T-helper 2 cell treated with Interferon-gamma antibody and Interleukin-4, amounts not matched to agents 5 μg/mL and 100 μg/mL, for 36 hours (primary cell): ENCODE measurements at places on chromosomes 7 and 10.

GRCh38 chr10:90047243-90047729, 345.9 kb downstream of the KIF20B start:
- no peak for DNase-seq

DNA sequence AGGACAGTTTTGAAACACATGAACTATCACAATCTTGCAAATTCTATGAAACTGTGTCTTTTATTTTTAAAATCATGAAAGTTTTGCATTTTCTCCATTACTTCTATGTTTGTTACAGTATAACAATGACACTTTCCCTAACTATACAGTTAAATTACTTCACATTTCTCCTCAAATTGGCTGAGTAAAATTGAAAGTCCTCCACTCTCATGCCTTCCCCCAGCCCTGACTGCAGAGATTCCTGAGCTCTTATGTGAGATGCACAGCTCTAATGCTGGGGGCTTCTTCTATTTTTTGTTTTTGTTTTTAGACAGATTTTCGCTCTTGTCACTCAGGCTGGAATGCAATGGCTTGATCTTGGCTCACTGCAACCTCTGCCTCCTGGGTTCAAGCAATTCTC, 22.7 kb upstream of the MAP3K8 start:
- DNase-seq = no peak

DNA sequence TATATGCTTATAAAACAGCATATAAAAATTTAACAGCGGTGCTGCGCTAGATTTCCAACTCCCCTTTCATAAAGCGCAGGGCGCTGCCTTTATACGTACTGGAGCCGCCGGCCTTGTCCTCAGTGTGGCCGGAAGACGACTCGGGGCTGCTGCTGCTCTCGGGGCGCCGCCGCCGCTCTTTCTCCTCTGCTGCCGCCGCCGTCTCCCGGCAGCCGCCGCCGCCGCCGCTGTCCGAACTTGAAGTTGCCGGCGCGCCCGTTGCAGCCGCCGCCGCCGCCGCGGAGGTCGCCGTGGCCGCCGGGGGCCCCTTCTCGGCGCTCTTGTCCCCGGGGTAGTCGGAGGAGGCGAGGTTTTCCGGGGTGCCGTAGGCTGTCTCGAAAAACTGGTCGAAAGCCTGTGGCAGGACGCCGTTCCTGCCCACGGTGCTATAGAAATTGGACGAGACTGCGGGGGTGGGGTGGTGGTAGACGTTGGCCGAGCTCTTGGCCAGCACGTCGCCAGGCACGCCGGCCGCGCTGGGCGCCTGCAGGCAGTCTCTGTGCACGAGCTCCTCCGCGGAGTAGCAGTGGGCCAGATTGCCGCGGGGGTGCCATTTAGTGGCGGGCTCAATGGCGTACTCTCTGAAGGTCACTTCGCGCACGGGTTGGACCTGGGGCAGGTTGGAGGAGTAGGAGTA, 557 bp downstream of the HOXA11 start:
- no peak for DNase-seq

DNA sequence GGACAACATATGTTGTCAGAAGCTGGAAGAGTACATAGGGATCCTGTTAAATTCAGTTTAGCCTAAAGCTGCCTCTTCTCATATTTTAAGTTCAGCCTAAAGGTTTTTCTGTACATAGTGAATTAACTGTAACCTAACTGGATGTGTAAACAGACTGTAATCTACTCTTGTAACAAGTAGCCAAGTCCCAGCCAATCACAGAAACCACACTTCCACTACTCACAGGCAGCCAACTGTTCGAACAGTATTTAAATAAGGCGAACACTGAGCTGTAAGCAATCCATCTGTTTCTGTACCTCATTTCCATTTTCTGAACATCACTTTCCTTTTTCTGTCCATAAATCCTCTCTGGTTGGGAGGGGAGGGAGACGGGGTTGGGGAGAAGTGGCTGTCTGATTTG, 15.0 kb upstream of the STN1 start:
- no peak for DNase-seq

- no peak for DNase-seq
Observed at GRCh38 chr7:97014145-97014750, 8.9 kb downstream of the DLX6 start.

GRCh38 chr7:153097511-153098201, 338.1 kb downstream of the ACTR3B start:
- DNase-seq = no peak

- DNase-seq = no peak
Observed at GRCh38 chr7:156845379-156846101, 47.4 kb downstream of the LMBR1 start.

DNA sequence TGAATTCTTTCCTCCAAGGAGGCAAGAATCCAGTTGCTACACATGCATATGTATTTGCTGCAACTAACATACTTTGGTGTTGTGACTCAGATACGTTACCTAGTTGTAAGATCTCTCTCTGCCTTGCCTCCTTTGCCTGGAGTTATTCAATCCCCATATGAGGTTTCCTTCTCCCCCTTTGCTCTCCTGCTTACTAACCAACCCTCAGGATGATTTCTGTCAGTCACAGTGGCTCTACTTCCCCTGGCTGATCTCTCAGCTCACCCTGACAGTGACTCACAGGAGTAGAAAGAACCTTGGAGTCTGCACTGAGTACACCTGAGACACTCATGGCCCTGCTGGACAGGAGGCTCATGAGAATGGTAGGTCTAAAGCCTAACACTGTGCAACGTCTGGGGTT, 92.0 kb downstream of the TMEM106B start:
- no peak for DNase-seq

- peak; percentile 71 for DNase-seq
Observed at GRCh38 chr7:92836489-92836999, at the start of gene CDK6. Gene CDK6 (minus strand): TSS chr7:92836573. CDS start chr7:92833323, 3,250 bp downstream.
